Fibroblast of skin of scalp (primary cell): ENCODE measurements at places on chromosomes 6 and 20.
A peak's percentile ranks its signal among the peaks of the same experiment; 100 is the strongest.

GRCh38 chr20:63284981-63285524, 7.9 kb upstream of the COL20A1 start:
- no peak for DNase-seq

GRCh38 chr20:49899541-49900383, 15.6 kb downstream of the SPATA2 start:
- DNase-seq = no peak

- DNase-seq = peak; percentile 26
These were observed 7.8 kb upstream of the MRS2 start for GRCh38 chr6:24394780-24395437.

- DNase-seq = peak; percentile 10
These were observed 100.9 kb downstream of the PREP start for GRCh38 chr6:105301756-105302616.

DNA sequence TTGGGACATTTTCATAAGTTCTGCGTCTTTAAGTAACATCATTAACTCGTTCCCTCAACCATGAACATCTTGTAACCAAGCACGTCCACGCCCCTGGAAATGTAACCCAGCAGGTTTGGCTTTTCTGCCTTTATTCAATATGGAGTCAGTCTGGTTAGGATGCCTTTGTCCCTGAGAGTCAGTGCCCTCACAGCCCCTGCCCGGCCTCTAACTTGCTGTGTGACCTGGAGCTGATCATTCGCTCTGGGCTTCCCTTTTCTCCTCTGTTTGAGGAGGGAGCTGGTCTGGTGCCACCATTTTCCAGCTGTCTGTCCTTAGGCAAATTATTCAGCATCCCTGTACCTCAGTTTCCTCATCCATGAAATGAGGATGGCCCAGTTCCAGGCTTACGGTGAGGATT, 26.5 kb upstream of the ANGPT4 start:
- no peak for DNase-seq

DNA sequence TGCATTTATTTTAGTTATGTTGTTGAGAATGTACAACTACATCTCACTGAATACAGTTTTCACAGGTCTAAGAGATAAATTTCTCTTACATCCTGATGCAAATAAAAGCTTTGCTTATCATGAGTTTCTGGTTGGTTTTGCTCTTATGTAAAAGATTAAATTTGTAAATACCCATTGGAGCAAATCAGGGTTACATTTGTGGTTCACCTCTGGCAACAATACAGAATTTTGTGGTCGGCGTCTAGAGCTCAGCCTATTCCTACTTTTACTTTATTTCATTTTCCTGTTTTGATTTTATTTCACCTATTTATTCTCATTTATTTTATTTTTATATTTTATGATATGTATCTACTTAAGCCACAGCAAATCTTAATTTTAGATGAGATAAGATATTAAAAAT, 271.9 kb upstream of the MARCKS start:
- no peak for DNase-seq

DNA sequence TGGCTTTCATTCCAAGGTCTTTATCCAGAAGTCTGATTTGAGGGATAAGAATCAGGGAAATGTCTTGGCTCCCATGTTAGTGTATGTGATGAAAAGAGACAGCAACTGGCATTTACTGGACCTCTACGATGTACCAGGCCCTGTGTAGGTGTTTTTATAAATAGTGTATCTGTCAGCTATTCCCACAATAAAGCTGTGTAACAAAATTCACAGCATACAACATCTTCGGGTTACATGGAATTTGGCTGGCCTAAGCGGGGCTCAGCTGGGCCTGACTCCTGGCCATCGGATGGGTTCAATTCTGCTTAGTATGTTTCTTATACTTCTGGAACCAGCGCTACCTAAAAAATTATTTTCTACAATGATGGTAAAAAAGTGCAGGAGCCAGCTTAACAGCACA, 128.2 kb downstream of the SNX5 start:
- DNase-seq = no peak

DNA sequence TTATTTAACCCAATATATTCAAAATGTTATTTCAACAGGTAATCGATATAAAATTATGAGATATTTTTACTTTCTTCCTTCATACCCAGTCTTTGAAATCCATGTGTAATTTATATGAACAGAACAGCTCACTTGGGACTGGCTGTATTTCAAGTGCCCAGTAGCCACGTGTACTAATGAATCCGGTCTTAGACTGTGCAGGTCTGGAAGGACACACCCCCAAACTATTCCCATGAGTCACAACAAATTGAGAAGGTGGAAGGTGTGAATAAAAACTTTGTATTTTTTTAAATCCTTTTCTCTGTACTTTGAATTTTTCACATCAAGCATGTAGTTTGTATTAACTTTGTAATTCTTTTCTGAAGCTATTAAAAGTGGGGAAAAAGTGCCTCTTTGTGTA, 2.8 kb downstream of the UNC5CL start:
- DNase-seq = no peak

- no peak for DNase-seq
These were observed 2.5 kb upstream of the APOBEC2 start for GRCh38 chr6:41050536-41050935.

DNA sequence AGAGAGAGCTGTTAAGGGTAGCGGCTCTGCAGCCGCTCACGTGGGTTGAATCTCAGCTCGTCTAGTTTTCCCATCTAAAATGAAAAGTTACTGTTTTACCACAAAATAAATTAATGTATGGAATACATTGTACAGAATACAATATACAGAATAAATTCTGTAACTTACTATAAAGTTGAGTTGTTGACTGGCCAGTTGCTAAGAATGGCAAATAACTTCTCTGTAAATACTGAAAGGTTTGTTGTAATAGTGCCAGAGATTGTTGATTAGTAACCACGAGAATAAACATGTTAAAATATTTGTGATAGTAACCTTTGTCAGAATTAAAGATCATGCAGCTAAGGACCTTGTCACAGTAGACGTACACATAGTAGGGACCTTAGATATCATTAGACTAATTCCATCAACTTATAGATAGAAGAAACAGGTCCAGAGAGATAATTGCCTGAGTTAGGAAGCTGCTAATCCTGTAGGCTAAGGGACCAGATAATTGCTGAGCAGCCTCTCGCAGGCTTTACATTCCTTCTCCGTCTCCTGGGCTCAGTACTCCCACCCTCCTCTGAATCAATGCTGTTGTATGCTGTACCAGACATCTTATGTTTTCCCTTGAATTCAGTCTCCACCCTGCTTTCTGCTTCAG, 544 bp upstream of the NRM start:
- peak; percentile 29 for DNase-seq

DNA sequence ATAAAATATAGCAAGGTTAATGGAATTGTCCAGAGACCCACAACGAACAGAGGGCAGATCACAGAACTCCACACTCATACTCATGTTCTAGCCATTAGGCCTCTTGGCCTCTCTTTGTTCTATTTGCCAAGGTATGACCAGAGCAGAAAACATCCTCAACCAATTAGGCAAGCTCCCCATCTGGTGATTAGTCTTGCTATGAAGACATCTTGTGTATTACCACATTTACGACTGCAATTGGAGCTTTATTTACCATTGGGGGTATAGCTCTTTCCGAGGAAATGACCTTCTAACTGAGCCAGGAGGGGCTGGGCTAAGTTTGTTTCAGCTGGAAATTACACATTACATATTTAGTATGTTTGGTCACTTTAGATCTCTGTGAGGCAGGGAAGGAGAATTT, 593.9 kb downstream of the CD109 start:
- DNase-seq = no peak

- no peak for DNase-seq
These were observed 11.7 kb upstream of the HCK start for GRCh38 chr20:32040142-32040953.

DNA sequence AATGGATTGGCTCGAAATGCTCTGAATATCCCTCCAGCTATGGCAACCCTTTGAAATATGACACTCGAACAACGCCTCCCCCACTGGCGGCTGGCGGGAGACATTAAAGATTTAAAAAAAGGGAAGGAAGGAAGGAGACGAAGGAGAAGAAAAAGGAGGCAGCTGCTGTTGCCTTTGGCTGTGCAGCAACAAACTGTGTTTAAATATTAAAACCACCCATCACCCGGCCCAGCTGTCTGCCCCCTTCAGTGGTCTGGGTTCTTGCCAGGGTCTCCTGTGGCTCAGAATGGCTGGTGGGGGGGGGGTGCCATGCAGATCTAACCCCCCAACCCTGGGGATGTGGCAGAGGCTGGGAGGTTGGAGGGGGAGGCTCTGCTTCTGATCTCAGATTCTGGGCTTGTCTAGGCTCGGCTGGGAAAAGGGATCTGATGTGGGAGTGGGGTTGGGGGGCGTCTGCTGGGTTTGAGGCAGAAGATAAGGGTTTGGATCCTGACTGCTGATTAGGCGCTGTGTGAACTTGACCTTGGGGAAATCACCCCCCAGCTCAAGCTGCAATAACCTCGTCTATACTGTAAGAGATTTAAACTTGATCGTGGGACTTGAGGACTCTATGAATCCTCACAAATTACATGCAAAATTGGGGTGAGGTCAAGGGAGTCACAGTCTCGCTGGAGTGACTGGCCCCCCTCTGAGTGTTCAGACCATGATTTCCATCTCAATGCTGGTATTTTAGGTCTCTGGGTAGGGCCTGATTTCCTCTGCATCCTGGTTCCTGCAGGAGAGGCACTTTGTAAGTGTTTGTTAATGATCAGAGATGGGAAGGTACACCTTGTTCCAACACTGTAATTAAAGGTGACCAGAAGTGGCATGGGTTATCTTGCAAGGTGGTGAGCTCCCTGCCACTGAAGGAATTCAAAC, 40.3 kb upstream of the BLCAP start:
- peak; percentile 10 for DNase-seq

GRCh38 chr6:89244241-89244985, 27.3 kb upstream of the GABRR1 start:
- DNase-seq = no peak

GRCh38 chr20:5737966-5738365, 12.2 kb upstream of the SHLD1 start:
- no peak for DNase-seq

GRCh38 chr20:32612351-32613191, 27.4 kb upstream of the NOL4L start:
- DNase-seq = no peak

GRCh38 chr6:10463491-10464481, 48.9 kb upstream of the TFAP2A start:
- no peak for DNase-seq

- no peak for DNase-seq
These were observed 68.0 kb downstream of the SLC35F1 start for GRCh38 chr6:117974914-117975627.

DNA sequence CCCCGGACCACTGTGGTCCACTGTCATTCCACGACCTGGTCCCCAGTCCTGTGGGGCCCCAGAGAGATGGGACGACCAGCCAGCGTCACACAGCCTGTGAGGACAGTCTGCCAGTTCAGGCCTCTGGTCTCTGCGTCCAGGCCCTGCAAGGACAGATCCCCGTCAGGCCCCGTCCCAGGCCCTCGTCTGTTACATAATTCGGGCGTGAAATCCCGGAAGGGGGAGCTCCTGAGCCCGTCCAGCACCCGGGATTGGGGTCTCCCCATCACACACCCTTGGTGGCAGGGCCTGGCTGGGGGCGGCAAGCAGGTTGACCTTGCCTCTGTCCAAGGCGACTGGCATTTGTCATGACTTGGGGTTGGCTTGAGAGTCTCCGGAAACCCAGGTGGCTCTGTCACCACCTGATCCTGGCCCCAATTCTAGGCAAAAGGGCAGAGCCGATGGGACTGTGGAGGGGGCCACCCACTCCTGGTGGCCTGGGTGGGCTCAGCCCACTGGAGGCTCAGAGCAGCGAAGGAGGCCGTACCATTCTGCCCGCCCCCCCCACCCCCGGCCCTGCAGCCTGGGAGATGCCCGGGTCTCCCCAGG, 73.8 kb upstream of the GATA5 start:
- no peak for DNase-seq

GRCh38 chr6:14051355-14051754, 66.2 kb upstream of the CD83 start:
- no peak for DNase-seq

DNA sequence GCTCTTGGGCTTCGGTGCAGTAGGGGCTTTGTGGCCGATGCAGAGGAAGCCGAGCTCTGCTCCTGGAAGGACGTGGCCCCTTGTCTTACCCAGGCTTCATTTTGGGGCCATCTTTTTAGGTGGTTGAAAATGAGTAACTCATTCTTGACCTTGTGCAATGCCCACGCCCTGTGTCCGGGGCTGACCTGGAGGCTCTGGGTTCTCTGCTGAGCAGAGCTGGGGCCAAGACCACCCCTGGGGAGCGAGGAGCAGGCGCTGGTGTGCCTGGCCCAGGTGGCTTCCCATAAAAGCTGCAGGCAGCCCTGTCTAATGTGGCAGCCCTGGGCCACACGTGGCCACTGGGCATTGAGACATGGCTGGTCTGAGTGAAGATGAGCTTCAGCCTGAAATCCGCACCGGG, 25.7 kb downstream of the NTSR1 start:
- DNase-seq = no peak

GRCh38 chr6:85516168-85516567, 66.3 kb downstream of the NT5E start:
- DNase-seq = no peak

- DNase-seq = no peak
These were observed 39.4 kb upstream of the DACT2 start for GRCh38 chr6:168358842-168359420.

DNA sequence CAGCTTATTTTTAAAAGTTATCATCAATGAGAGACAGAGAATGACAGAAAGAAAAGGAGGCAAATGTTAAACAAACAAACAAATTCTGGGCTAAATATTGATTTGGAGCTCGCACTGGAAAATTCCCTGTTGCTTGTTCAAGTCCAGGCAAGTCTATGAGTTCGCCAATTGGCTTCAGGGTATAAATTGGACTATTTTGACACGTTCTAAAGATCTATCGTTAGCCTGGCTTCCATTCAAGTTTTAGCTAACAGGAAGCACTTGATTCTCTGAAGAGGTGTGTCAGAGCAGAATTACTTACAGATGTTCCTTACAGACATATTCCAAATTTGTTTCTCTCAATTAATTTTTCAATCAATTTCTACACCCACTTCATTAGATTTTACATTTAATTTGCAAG, 15.8 kb upstream of the RFPL4B start:
- no peak for DNase-seq

GRCh38 chr6:20789162-20789561, 254.9 kb downstream of the CDKAL1 start:
- DNase-seq = peak; percentile 34

- no peak for DNase-seq
These were observed 650.8 kb upstream of the AGPAT4 start for GRCh38 chr6:161924516-161925116.

- DNase-seq = no peak
These were observed 72.0 kb downstream of the OPRM1 start for GRCh38 chr6:154111025-154111424.

- DNase-seq = peak; percentile 69
These were observed 178.7 kb downstream of the GJA1 start for GRCh38 chr6:121614115-121614514.

- DNase-seq = no peak
These were observed 361.1 kb downstream of the ZFAND3 start for GRCh38 chr6:38180586-38180985.

GRCh38 chr20:62983210-62983609, 23.6 kb downstream of the BHLHE23 start:
- no peak for DNase-seq

- no peak for DNase-seq
These were observed 210.4 kb upstream of the KCNG1 start for GRCh38 chr20:51233345-51233744.

- DNase-seq = peak; percentile 95
These were observed 24.7 kb upstream of the PYGB start for GRCh38 chr20:25223179-25223661.

GRCh38 chr6:3022765-3023662, 23.3 kb downstream of the NQO2 start:
- no peak for DNase-seq
